ENCODE measurements at places on chromosomes 3 and 15.

DNA sequence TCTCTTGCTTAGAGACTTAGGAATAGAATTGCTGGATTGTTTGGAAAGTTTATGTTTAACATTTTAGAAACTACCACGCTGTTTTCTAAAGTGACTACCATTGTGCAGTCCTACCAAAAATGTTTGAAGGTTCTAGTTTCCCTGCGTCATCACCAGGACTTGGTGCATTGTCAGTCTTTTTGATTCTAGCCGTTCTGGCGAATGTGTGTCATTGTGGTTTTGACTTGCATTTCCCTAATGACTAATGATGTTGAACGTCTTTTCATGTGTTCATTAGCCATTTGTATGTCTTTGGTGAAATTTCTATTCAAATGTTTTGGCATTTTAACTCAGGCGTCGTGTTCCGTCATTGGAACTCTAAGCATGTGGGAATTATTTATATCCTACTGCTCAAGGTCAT, 58.0 kb downstream of the CHD2 start:
- no peak for DNase-seq

- DNase-seq = no peak
Measured at GRCh38 chr15:36263666-36264065, 315.8 kb upstream of the CDIN1 start.

DNA sequence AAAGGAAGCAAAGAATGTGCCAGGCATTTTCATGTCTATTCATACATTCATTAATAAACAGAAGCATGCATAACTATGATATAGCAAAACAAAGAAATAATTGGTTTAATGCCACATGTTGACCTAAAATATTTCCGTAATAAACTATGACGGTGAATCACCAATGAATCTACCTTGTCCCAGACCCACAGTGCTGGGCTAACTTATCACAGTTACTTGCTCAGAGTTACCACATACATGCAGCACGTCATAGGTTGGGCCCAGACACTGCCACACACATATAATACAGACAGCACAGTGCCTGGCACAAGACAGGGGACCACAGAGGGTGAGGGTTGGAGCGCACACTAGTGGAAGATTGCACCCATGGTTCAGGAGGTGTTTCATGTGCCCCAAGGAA, 86.9 kb downstream of the ATP1B3 start:
- no peak for DNase-seq

GRCh38 chr3:177574222-177574856, 377.1 kb upstream of the TBL1XR1 start:
- DNase-seq = no peak

- DNase-seq = no peak
Measured at GRCh38 chr3:117706037-117706436, 996.5 kb downstream of the TUSC7 start.

DNA sequence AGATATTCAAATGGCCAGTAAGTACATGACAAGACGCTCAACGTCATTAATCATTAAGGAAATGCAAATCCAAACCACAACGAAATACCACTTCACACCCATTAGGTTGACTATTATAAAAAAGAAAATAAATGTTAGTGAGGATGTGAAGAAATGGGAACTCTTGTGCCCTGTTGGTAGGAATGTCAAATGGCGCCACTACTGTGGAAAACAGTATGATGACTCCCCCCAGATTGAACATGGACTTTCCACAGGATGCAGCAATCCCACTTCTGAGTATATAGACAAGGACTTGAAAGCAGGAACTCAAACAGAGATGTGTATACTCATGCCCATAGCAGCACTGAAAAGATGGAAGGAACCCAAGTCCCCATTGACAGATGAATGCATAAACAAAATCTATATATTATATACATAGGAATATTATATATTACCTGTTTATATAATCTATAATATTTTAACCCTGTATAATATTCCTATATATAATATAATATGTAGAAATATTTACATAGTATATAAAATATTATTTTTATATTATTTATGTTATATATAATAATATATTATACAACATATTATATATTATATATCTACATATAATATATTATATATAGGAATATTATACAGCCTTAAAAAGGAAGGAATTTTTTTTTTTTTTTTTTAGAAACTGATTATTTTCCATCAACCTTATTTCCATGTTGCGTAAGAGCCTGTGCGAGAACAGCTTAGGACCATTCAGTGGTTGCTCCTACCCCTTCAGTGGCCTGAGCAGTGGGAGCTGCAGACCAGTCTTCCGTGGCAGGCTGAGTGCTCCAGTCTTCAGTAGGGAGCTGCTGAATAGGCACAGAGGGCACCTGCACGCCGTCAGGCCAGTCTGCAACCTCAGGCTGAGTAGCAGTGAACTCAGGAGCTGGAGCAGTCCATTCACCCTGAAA, 17.6 kb upstream of the PIGZ start:
- no peak for DNase-seq

GRCh38 chr3:134651347-134652041, 672 bp upstream of the KY start:
- no peak for DNase-seq

DNA sequence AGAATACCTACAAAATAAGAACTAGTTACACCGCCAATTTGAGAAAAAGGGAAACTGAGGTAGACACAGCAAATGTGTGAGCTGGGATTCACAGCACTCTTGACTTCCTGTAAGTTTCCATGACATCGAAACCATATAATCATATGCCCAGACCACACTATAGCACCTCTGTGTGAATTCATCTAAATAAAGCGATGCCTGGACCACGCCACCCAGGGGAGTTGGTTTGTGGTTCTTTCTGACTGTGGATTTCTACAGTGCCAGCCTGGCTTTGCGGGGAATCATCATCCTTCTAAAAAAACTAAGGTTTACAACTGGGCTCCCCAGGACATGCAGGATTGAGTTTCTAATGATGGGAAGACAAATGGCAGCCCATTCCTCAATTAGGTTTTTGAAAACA, 23.5 kb upstream of the CA12 start:
- no peak for DNase-seq

DNA sequence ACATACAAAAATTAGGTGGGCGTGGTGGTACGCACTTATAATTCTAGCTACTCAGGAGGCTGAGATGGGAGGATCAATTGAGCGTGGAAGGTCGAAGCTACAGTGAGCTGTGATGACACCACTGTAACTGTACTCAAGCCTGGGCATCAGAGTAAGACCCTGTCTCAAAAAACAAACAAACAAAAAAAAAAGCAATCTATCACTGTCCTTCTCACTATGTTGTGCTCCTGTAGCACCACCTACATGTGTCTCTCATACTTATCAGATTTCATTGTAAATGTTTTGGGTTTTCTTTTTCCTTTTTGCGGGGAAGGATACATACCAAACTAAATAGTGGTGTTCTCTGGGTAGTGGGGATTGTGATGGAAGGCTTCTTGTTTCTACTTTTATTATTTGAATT, 14.8 kb downstream of the FANCD2 start:
- DNase-seq = no peak

GRCh38 chr3:195093731-195094130, 177.2 kb downstream of the XXYLT1 start:
- DNase-seq = no peak

DNA sequence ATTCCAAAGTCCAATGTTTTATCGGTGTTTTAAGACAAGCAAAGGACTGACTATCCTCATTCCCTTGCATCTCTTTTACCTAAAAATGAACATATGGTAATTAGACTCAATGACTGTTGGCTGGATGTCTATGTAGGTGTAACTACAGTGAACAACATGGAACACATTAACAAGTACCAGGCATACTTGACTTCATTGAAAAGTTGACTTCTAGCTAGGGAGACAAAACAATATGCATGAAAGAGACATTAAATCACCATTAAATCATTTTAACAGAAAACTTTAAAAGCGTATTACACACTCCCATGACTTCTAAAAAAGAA, 34.3 kb upstream of the ANPEP start:
- DNase-seq = no peak

- no peak for DNase-seq
Measured at GRCh38 chr15:70817266-70817665, 36.7 kb downstream of the LARP6 start.

DNA sequence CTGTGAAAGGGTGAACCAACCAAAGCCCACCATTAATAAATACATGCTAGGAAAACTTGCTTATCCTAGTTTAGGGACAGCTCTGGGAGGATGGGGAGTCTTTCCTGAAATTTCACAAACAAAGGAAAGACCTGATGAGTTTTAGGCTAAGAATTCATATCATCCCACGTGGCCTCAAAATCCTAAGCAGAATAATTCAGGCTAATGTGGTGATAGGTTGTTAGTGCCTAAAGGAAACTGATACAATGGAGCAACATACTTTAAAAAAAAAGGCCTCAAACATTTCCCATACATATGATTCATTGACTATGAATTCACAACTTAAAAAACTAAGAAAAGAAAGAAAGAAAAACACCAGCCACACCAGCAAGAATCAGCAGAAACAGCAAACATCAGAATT, 126.9 kb upstream of the CNTN4 start:
- no peak for DNase-seq

GRCh38 chr3:190586631-190587011, 72.7 kb downstream of the IL1RAP start:
- peak; percentile 17 for DNase-seq

DNA sequence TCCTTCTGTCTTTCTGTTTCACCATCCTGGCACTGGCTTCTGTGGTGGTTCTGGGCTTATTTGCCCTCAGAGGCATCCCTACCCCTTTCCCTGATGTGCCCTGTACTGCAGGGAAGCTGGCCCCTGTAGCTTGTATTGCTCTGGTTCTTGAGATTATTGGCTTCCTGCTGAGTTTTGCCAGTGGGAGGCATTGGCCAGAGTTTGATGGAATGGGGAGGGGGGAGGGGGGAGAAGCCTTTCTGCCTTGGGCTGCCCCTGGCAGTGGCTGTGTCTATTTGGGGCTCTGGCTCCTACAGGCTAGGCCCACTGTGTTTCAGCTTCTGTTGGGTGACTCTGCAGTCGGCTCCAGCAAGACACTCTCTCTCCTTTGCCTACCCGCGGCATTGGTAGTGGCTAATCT, 41.6 kb upstream of the SEMA6D start:
- no peak for DNase-seq

DNA sequence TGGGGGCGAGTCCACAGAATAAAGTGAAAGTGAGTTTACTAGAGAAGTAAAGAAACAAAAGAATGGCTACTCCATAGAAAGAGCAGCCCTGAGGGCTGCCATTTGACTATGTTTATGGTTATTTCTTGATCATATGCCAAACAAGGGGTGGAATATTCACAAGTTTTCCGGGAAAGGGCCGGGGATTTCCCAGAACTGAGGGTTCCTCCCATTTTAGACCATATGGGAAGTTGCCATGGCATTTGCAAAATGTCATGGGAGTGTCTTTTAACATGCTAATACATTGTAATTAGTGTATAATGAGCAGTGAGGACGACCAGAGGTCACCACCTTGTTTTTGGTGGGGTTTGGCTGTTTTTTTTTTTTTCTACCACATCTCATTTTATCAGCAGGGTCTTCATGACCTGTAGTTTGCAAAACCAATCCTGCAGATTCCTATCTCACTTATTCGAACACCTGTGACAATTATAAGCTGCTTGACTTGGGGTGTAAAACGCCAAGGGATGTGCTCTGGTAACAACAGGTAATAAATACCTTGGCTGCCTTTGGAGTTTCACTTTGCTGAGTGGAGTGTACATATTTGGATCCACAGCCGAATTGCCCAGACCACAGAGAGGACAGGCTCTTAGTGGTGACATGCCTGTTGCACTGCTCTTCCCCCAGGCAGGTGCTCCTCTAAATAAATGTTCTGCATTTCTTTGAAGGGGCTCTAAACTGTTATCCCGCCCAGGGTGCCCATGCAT, 43.6 kb downstream of the C2CD4B start:
- no peak for DNase-seq

- no peak for DNase-seq
Measured at GRCh38 chr15:100784493-100785180, 95.0 kb upstream of the ALDH1A3 start.

DNA sequence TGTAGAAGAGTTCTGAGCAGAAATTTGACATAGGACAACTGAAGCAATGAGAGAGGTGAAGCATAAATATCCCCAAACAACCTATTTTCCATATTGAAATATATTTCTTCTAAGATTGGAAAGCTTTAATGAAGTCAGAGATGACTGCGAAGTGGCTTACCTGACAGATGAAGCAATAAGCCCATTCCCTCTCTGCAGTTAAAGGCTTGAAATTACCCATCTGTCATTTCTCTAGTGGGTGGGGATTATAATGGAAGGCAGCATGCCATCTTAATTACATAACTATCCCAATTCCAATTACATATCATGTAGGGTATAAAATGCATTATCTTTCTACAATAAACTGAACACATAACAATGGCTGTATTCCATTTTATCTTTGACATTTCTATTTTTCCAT, 1070.5 kb downstream of the SI start:
- DNase-seq = no peak

- DNase-seq = no peak
Measured at GRCh38 chr3:42122261-42123011, 31.3 kb downstream of the TRAK1 start.

GRCh38 chr15:31456354-31457060, 129.9 kb downstream of the KLF13 start:
- DNase-seq = no peak

- no peak for DNase-seq
Measured at GRCh38 chr3:72960812-72961518, 35.6 kb upstream of the PPP4R2 start.

DNA sequence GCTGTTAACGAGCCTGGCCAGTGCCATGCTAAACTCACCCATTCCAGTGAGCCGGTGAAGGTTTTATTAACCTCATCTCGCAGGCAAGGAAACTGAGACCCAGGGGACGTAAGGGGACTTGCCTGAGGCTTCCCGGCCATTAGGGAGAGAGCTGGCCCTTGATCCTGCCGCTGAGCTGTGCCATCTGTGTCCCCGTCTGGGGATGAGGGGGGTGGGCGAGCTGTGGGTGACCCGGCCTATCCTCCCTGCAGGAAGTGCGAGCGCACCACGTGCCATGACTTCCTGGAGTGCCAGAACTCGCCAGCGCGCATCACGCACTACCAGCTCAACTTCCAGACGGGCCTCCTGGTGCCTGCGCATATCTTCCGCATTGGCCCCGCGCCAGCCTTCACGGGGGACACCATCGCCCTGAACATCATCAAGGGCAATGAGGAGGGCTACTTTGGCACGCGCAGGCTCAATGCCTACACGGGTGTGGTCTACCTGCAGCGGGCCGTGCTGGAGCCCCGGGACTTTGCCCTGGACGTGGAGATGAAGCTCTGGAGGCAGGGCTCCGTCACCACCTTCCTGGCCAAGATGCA, 88.5 kb downstream of the FBLN2 start:
- no peak for DNase-seq

DNA sequence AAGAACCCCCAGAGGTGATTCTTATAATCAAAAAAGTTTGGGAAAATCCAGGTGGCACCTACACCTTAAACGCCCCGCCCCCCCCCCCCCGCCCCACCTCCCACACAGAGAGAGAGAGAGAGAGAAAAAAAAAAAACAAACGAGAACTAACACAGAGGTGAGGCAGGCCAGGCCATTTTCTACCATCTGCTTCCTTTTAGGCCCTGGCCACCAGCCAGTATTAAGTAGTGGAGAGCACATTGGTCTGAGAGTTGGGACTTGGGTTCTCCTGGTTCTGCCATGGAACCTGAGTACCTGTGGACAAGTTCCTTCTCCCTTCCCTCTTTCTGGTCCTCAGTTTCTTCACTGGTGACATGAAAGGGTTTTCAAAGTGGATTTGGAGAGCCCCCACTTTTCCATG, 60.6 kb downstream of the SLC6A11 start:
- DNase-seq = no peak

GRCh38 chr3:155411500-155412223, 118.2 kb upstream of the STRIT1 start:
- DNase-seq = peak; percentile 32

- no peak for DNase-seq
Measured at GRCh38 chr3:32181365-32181764, 57.1 kb upstream of the CMTM8 start.

- no peak for DNase-seq
Measured at GRCh38 chr15:32823750-32824149, 105.9 kb downstream of the GREM1 start.

Data from KBM-7 (cell line).